ENCODE measurements at places on chromosomes 12 and 14.

DNA sequence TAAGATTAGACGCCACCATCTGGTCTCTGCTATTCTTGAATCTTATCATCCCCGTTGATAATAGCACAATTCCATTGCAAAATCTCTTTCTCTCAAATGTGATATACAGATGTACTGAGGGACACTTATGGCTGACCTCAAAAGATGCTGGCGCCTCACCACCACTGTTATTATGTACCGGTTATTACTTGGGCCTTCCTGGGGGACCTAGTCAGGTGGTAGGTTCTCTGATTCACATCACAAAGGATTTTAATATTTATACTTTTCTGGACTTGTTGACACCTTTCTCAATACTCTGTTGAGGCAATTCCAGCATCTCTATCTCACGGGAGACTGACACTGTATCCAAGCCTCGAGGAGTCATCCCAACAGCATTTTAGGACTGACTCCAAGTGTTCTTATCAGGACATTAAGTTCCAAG, 21.3 kb upstream of the FAM234B start:
- DNase-seq, result no peak

DNA sequence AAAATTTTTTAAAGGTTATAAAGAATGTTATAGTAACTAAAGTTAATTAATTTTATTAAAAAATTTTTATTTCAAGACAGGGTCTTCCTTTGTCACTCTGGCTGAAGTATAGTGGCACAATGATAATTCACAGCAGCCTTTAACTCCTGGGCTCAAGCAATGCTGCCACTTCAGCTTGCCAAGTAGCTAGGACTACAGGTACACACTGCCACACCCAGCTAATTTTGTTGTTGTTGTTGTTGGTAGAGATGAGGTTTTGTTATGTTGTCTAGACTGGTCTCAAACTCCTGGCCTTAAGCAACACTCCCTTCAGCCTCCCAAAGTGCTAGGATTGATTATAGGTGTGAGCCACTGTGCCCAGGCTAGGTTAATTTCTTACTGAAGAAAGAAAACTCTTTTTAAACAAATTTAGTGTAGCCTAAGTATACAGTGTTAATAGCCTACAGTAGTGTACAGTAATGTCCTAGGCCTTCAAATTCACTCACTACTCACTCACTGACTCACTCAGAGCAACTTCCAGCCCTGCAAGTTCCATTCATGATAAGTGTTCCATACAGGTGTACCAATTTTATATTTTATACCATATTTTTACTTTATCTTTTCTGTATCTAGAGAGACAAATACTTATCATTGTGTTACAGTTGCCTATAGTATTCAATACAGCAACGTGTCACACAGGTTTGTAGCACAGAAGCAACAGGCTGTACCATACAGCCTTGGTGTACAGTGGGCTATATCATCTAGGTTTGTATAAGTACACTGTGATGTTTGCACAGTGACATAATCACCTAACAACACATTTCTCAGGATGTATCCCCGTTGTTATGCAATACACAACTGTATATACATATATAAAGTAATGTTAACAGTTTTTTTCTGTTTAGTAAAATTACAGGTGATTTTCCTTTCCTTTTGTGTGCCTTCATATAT, 24.7 kb upstream of the DNAAF2 start:
- DNase-seq, result no peak

DNA sequence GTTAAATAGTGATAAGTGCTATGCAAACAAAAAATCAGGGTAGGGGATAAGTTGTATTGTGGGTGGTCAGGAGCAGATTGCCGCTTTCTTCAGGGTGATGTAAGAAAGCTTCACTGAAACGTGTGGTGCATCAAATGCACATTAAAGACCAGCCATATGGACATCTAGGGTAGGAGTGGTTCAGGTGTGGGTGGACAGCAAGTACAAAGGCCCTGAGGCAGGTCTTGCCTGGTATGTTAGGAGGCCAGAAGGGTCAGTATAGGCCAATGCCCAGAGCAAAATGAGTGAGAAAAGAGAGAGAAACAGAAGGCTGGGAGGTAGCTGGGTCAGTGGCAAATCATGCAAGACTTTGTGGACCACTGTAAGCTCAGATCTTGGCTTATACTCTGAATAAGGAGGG, 25.6 kb upstream of the CISTR start:
- no peak for DNase-seq

DNA sequence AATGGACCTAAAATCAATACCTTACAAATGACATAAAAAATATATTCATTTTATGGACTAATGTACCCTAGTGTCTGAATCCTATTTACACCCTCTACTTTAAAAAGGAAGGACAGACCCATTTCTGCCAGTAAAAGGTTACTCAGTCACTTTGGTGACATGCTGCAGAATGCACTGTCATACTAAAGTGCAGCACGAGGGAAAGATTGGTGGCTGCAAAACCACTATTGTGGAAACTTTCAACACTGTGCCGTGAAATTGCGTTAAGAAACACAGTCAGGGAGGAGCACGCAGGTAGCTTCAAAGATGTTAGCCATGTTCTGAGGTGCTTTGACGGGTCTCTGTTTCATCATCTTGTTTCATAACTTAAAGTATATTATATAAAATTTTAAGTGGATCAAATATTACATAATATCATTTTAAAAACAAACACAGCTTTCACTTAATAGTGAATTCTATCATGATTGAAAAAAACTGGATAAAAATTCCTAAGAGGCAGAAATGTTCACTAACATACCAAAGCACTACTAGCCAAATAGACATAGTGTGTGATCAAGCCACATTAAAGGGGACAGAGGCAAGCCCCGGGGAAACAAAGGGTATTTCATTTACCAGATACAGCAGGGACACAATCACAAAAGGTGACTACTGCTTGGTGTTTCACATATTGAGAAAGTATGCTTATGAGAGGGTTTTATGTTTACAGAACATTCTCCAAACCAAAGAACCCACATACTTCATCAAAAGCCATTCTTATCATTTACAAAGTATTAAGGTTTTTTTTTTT, 330.8 kb upstream of the SOX5 start:
- DNase-seq, result peak; percentile 29

DNA sequence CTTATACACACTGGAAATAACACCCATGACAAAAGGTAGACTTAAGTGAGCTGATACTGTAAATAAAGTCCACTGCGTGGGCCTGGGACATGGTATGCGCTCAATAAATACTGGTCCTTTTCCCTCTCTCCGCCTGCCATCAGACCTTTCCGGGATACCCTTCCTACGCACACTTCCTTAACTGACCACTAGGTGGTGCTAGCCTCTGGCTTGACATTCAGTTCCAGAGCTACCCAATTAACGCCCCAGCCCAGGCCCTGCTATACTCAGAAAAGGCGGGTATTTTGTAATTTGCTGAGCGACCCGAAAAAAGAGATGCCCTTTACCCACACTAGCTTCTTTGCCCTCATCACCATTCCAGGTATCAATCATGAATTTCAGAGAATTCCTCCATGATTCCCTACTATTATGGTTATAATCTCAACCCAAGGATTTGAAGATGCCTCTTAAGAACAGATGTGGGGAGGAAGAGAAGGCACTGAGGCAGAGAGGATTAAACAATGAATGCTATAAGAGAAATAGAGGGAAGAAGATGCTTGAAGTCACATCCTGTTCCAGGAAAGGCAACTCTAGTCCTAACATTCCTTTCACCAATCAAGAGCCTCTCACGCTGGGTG, 3.9 kb upstream of the LRP1 start:
- DNase-seq, result no peak

DNA sequence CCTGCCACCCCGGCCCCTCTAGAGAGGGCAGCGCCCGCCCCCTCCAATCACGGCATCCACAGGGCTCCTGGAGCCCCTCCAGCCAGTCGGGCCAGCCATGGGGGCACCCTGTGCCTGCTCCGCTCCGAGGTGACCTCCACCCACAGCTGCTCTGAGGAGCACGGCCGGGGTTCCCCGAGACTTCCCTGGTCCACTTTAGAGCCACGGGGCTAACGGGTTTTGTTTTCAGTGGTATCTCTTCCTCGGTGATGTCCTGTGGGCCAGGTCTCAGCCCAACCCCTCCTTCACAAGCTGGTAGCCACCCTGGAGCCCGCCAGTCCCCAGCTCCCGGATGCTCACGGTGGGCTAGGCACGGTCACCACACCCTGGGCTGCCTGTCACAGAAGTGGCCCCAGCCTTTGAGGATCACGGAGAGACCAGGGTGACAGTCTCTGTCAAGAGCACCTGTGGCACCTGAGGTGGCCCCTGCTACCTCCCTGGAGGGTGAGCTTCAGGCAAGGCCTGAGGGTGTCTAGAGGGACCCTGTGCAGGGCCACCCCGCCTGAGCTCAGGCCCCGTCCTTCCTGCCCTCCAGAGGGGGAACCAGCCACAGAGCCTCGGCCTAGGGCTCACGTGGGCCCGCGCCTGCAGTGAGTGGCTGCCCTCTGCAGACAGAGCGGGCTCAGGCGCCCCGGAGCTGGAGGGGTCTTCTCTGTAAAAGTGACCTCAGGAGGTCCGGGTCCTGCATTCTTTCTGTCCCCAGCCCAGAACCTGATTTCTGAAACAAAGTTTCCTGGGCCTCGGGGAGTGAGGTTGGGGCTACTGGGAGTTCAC, 146.0 kb upstream of the C14orf180 start:
- DNase-seq, result no peak

GRCh38 chr14:102442241-102443211, 67.0 kb downstream of the ANKRD9 start:
- DNase-seq, result no peak

DNA sequence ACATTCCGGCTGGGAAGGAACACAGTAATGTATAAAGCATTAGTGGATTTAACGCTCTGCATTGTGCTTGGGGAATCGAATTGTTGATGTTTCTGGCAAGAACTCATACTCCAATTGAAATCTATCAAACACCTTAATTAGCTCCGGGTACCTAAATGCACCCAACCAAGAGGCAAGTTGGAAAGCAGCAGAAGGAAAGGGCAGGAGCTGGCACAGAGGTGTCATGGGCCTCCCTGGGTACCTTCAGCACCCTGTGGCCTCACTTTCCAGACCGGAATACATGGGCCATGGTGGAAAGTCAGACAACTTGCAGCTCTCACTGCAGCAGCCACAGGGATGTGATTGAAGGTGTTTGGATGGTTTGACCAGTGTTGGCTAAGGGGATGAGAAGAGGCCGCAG, 6.8 kb upstream of the BCL11B start:
- no peak for DNase-seq

DNA sequence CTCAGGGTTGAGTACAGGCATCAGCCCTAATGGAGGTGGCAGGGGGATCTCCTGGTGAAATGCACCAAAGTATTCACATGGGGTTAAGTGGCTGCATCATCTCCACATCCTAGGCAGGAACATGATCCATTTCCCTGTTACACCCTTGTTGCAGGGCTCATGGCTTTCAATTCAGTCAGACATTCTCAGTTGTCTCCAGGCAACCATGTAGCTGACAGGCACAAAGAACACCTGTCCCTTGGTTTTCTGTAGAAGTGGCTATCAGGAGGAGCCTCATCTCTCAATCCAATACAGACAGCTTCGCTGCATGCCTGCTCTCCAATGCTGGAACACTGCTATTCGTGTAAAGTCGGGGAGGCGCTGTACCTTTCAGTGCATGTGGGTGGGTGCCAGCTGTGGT, 299.0 kb upstream of the FOXG1 start:
- DNase-seq, result no peak

DNA sequence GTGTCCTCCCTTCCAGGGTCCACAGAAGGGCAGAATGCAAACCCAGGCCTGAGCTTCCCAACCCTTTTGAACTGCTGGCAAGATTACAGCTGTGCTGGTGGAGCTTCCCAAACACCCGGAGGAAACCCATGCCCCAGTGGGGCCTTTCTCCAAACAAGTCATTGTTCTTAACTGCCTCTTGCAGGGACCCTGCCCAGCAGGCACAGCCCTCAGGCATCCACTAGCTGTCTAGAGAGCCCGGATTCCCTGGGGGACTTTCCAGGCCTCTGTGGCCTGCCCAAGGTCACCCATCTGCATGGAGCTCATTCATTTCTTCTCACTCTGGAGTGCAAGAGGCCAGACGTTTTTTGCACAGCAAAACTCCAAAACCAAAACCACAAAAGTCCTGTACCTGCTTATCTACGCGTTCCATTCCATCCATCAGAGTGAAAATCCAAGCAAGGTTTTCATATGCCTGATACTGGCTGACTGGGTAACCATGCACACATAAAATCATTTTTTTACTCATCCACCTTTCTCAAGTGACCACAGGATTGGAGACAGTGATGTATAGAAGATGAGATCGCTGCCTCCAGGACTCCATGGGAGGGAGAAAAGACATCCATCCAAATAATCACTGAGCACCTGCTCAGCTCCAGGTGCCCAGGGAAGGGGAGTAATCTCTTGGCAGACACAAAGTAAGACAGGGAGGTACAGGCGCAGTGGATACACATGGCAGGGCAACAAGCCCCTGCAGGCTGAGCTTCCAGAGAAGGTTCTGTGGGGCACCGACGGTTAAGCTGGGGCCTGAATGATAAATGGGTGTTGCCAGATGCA, 17.2 kb upstream of the BDKRB2 start:
- no peak for DNase-seq

- no peak for DNase-seq
Measured at GRCh38 chr12:91009319-91009950, 4.7 kb upstream of the EPYC start.

DNA sequence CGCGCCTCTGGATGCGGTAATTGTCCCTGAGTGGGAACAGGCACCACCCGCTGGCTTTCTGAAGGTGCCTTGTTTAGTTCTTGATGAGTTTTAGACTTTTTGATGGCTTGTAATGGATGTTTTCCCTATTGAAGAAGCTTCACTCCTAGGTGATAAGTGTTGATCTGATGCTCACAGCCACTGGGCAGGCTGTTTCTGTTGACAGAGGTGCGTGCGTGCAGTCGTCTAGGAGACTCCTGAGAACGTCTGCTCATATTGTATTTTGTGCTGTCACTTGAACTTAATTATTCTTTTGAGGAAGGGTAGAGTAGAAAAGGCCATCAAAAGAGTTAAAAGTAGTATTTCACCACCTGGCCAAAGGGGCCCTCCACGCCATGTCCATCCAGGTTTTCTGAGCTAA, 70.5 kb downstream of the EP400 start:
- DNase-seq, result no peak

DNA sequence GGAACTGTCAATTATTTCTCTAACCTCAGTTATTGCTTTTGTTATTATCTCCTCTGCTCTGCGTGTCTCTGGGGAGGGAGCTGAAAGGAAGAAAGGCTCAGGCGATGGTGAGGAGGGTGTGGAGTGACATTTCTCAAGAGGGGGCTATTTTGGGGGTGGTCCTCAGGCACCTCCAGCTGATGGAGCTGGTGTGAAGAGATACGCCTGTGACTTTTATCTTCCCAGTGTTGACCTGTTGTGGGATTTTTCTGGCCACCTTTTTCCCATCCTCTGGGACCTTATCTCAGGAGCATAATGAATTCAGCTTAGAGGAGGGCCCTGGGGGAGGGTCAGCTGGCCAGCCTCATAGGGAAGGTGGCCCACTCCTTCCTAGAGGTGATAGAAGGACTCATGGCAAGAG, 26.4 kb downstream of the KCNA5 start:
- DNase-seq, result no peak

Data from spinal cord (tissue), 10 donors.